Activated CD4-positive, alpha-beta T cell treated with anti-CD3 and anti-CD28 coated beads, Interleukin-2, amount 50 U/mL, for 48 hours (primary cell): ENCODE measurements at places on chromosomes 13 and 19.

DNA sequence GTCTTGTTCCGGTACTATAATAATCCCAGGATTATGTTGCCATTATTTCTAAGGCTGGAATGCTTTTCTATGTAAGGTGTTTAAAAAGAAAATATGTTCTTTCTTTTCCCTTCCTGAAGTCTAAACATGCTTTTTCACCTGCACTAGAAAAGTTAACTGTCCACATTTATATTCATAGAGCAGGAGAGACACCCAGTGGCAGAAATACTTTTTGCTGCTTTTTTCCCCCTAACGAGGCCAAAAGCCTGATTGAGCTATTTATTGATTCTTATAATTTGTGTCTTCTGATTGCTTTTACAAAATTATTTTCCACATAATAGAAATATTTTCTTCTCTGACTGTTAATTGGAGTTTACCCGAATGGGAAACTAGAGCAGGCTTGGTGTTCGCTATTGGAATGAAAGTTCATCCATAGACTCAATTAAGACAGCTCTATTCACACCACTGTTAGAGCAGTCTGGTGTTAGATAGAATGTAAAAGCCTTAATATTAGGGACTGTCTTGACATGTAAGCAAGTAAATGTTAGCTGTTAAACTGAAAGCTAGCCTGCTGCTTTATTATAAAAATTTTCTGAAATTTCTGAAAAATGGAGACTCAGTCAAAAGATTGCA, 15.8 kb downstream of the GPR180 start:
- DNase-seq = no peak

- no peak for DNase-seq
These were observed 4.6 kb downstream of the LRRC4B start for GRCh38 chr19:50563597-50563996.

GRCh38 chr13:44730851-44731250, 154.7 kb upstream of the TSC22D1 start:
- DNase-seq = no peak

DNA sequence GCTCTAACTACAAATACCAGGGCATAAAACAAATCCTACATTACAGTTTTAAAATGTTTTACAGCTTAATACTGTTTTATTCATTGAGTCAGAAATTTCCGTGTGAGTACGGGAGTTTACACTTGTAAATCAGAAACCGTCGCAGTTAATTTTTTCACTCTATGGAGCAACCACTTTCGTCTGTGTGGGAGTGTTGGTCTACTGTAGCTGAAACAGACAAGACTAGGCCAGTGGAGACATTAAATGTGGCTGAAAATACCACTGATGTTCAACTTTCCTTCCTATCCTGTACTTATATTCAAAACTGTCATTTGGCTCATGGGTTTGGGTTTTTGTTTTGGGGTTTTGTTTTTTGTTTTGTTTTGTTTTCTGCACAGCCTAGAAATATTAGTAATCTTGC, 268.7 kb downstream of the DCT start:
- DNase-seq = no peak

DNA sequence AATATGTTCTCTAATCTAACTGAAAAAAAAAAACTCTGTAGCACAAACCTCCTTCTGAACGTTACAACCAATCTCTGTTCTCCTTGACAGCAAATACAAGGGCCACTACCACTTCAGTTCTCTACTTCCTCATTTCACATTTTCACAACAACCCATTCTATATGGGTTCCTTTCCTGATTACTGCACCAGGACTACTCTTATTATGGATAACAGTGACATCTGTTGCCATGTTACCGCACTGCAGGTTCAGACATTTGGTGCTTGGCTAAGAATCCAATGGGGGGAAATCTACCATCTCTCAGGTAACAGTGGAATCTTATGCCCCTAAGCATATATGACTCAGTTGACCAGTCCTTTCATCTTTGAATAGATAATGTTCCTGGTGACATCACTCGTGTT, 11.6 kb upstream of the FPR3 start:
- DNase-seq = no peak

DNA sequence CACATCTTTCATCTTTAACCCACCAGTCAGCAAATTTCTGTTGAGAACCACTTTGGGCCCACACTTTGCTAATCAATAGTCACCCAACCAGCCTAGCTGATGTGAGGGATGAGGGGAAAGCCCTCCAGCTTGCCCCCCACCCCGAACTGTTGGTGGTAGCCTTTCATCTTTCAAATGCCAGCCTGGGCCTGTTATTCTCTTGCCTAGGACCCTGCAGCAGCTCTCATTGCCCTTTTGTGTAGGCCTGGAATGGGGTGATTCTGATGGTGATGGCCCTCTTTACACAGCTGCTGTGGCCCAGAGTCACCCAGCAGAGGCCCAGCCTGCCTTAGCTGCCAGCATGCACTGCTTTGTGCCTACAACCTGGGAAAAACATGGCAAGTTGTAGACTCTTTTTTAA, 294.5 kb downstream of the SLC7A1 start:
- no peak for DNase-seq

DNA sequence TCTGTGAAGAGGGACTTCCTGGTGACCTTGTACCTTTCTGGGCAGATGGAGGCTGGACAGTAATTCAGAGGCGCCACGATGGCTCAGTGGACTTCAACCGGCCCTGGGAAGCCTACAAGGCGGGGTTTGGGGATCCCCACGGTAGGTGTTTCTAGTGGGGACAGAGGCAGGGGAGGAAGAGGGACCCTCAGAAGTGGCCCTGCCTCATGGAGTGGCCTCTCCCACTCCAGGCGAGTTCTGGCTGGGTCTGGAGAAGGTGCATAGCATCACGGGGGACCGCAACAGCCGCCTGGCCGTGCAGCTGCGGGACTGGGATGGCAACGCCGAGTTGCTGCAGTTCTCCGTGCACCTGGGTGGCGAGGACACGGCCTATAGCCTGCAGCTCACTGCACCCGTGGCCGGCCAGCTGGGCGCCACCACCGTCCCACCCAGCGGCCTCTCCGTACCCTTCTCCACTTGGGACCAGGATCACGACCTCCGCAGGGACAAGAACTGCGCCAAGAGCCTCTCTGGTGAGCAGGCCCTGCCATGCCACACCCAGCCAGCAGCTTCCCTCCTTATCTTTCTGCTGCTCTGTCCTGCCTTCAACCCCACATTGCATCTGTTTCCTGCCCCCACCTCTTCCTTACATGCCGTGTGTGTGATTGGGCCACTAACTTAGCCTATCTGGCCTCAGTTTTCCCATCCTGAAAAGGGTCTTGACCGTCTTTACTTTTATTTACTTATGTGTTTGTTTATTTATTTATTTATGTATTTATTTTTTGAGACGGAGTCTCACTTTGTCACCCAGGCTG, 7.3 kb downstream of the ANGPTL4 start:
- no peak for DNase-seq

DNA sequence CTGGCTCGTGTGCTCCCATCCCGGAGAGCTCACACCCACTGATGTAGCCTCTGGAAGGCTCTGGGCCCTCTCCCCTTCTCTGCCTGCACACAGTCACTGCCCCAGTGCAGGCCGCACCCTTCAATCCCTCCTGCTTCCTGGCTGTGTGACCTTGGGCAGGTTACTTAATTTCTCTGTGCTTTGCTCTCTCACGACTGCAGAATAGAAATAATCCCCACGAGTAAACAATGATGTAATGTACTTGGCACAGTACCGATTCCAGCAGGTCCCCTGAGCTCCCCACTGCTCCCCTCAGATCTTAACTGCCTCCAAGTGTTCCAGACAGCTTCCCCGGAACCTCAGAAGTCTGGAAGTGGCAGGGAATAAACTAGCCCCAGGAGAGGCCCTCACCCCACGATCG, 16.1 kb downstream of the LIG1 start:
- DNase-seq = no peak

GRCh38 chr13:110285991-110286832, 20.7 kb downstream of the COL4A1 start:
- no peak for DNase-seq

GRCh38 chr19:48968179-48968661, 3.1 kb downstream of the FTL start:
- no peak for DNase-seq

DNA sequence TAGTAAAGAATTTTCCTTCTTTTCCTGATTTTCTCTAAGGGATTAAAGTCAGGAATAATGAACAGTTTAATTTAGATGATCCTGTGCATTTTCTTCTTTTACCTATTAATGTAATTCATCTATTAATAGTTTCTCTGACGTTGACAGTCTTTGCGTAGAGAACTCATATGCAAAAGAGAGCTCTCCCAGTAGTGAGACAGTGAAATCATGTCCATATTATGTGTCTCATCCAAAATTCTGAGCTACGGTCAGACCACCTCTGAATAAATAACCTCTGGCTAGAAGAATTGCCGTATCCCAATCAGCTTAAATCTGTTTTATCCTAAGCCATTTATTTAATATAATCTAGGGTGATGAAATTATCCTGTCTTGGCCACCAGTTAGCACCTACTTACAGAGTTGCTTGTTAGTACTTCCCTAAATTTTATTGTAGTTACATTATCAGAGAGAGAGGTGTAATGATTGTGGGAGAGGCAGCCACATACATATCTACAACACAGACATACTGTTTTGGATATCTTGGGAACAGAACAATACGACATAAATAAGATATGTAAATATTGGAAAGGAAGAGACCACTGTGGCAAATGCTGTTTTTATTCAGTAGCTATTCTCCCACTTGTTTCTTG, 30.7 kb downstream of the PDS5B start:
- no peak for DNase-seq

DNA sequence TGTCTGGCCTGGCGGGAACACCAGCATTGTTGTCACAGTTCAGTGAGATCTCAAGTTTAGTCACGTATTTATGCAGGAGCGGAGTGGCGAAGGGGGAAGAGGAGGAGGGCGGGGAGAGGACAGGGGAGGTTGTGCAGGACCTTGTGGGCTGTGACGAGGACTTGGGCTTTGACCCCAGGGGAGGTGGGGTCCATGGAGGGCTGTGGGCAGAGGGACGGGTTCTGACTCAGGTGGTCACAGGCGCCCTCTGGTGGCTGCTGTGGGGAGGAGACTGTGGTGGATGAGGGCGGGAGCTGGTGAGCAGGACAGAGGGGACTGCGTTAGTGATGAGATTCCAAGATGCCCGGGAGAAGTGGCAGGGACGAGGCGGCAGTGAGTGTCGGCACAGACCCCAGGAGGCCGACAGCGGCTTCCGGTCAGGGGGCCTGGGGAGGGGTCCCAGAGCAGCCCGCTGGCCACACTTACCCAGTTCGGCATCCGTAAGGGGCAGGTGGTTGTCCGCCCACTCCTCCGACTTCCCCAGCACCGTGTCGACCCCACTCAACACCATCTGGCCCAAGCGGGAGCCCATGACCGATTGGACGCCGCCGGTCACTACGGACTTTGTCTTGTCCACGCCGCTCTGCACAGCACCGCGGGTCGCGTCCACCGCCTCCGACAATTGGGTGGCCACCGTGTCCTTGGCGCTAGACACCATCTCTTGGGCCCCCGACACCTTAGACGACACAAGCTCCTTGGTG, 15.7 kb downstream of the PLIN3 start:
- DNase-seq = peak; percentile 84

GRCh38 chr19:4647676-4648644, 8.6 kb downstream of the TNFAIP8L1 start:
- DNase-seq = no peak

DNA sequence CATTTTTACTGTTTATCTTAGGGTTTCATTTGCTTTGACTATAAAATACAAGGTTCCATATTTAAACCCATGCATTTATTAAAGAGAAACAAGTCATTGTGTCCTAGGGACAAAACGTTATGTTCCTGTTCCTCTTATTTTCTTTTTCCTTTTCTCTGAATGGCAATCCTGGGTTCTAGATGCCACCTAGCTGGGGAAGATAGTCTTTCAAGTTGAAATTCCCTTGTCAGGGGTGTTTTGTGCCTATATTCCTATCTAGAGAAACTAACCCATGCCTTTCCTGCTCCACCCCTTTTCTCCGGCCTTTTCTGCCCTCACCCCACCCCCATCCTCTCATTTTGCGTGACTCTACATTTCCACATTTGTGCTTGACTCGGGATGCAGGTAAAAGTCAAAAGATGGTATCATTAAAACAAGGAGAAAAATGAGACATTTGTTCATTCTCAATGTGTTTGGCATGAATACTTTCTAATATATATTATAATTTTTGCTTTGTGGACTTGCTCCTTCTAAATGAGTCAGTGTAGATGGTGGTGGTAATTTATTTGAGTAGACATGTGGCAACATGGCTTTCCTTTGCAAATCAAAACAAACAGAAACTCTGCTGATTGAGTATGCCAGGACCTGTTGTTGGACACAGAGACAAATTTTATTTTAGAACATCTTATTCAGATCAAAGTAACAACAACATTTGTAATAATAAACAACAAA, 26.8 kb upstream of the STARD13 start:
- DNase-seq = no peak

GRCh38 chr19:33826521-33826920, 29.9 kb downstream of the KCTD15 start:
- no peak for DNase-seq

GRCh38 chr13:72457151-72457550, 270.3 kb downstream of the MZT1 start:
- DNase-seq = no peak

DNA sequence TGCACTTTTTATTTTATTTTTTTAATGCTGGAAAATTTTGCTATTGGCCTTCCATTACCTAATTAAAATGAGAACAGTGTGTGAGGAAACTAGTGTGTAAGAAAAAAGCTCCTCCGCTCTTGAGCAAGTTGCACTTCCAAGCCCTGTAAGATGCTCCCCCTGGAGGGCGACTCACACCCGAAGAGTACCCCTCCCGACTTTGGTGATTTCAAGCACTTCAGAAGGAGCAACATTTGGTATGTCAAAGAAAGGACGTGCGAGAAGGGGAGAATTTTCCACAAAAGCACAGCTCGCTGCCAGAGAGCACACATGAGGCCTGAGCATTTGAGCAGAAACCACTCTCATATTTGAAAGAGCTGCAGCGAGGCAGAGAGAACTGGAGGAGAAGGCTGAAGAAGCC, 504.4 kb downstream of the FGF9 start:
- no peak for DNase-seq

DNA sequence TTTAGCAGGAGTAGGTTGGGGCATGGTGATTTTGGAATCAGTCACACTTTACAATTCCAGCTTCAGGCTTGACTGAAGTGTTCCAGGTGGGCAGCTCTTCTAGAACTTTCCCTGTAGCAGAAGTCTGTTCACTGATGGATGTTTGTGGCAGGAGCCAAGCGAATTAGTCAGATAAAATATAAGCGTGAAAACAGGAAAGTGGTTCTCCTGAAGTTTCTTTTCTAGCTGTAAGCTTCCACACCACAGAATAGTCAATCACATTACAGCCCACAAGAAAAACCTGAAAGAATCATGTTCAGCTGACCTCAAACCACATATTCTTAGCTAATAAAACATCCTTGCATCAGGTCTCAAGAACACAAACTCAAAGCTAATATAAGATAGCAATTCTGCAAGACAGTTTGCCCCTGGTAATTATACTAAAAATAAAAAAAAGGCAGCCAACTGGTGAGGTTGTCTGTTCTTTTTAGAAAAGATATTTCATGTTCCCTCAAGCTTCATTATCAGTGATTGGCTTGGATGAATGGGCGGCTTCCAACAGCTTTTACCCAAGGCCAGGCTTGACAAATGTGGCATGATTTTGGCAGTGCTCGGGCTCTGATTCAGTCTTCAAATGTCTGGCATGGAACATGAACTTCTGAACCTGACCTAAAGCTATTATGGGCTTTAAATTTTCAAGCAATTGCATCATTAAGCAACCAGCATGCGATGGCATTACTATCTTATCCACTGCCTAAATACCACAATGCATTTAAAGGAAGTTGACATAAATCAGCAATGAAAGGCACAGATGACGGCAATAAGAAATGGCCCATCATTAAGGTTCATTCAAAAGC, 136.8 kb downstream of the DCLK1 start:
- no peak for DNase-seq

GRCh38 chr19:803099-803561, 5.9 kb downstream of the PTBP1 start:
- no peak for DNase-seq

- peak; percentile 29 for DNase-seq
These were observed 467 bp downstream of the LAMP1 start for GRCh38 chr13:113297370-113298042.
